Femur (tissue), 1 donor: ENCODE measurements at places on chromosomes 6 and 20.

- DNase-seq = no peak
Measured at GRCh38 chr6:5250911-5251310, 9.8 kb downstream of the LYRM4 start.

DNA sequence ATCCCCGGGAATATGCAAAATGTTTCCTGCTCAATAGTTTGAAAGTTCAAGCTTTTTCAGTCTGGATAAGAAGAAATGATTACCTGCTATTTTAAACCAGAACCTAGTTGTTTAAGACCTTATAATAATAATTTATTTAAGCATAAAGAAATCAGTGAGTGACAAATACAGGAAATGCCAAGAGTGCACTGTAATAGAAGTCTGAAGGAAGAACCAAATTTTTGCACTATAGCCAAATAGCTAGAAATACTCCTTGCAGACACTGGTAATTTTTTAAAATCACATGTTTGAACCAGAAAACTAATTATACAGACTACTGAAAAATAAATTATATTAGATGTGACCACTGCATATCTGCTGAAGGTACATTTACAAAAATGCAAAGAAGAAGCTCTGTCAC lies 93.2 kb downstream of the MMS22L start:
- DNase-seq = no peak

- no peak for DNase-seq
Measured at GRCh38 chr20:35661908-35662307, 2.8 kb downstream of the CPNE1 start.

DNA sequence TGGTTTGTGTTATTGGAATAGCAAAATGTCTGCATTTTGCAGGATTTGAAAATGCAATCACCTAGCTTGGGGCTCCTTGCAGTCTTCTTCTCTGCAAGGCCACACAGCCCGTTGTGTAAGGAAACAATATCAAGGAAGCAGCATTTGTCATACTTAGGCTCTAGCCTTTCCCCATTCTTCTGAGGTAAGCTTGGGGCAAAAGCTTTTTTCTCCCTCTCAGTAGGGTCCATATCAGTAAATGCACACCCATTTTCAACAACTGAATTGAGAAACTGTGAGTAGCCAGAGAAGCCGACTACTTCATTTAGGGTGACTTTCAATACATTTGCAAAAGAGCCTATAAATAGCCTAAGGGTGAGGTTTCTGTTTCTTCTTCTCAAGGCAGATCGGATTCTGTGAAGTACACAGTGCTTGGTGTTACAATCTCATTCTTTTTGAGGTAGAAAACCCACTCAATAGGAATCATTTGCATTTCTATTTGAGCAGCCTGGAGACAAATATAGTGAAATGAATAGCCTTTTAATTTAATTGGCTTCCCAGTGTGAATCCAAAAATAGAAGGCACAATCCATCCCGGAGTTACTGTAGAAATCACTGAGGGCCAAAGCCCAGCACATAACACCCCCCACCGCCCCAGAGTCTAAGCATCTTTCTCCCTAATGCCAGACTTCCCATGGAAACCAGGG lies 61.8 kb downstream of the BTBD3 start:
- DNase-seq = no peak

GRCh38 chr20:60126975-60127374 lies 168.8 kb downstream of the CDH26 start:
- DNase-seq = no peak

DNA sequence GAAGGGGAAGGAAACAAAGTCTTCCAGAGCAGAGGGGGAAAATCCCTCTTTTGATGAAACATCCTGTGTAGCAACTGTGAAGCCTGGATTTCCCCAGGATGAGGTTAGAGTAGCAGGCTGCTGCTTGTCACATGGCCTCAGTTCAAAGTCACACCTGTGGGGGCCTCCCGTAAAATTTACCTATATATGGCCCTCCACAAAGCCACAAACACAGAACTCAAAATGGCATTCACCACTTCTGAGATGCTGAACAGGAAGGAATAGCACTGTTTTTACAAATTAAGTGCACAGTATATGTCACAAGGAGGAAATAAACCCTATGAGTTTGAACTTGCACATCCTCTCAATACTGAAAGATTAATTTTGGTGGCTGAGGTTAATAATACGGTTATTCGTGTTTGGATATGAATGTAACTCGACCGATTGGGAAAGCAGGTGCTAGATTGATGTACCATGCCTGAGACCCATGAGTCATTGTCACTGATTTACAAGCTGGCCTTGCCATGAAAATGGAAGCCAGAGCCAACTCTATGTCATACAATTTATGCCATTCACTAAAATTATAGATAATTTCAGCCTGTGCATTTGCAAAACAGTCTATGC lies 70.6 kb downstream of the SGK1 start:
- no peak for DNase-seq

GRCh38 chr6:217048-217659 lies 75.1 kb upstream of the DUSP22 start:
- no peak for DNase-seq

- no peak for DNase-seq
Measured at GRCh38 chr6:160263196-160263939, 4.7 kb upstream of the SLC22A2 start.
